ENCODE measurements at places on chromosomes 2 and 18. TPM values are rescaled to one million over a fixed set of nuclear protein-coding genes. Genes with fewer than 3 reads are reported as not detected.

GRCh38 chr2:41928526-41928925 lies 119.3 kb upstream of the PKDCC start:
- no peak for DNase-seq

GRCh38 chr18:35581898-35582641 lies 530 bp downstream of the GALNT1 start:
- no peak for DNase-seq

- peak; percentile 28 for DNase-seq
These were observed 16.7 kb downstream of the COLEC11 start for GRCh38 chr2:3611589-3611988.

DNA sequence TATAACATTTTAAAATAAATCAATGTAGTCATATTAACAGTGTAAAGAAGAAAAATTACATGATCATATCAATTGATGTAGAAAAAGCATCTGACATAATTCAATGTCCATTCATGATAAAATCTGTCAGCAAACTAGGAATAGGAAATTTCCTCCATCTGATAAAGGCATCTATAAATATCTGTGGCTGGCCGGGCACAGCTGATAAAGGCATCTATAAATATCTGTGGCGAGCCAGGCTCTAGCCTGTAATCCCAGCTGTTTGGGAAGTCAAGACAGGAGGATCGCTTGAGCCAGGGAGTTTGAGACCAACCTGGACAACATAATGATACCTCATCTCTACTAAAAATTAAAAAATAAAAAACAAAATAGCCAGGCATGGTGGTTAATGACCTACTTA lies 18.1 kb upstream of the RANBP2 start:
- no peak for DNase-seq

GRCh38 chr2:123958011-123958410 lies 67.1 kb upstream of the CNTNAP5 start:
- DNase-seq, result no peak

DNA sequence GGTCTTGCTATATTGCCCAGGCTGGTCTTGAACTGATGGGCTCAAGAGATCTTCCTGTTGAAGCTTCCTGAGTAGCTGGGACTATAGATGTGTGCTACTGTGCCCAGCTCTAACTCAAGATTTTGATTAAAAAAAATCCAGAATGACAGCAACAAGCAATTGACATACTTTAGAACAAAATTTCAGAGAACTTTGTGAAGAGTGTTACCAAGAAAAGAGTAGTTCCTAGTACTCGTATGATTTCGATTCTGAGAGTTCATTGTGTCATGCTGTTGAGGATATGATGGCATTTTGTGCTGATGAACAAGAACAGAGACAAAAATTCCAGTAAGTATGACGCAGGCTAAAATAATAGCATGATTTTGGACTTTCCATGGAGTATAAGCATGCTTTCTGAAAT lies 90.2 kb upstream of the TWSG1 start:
- DNase-seq, result no peak

GRCh38 chr2:220134756-220135534 lies 507.5 kb downstream of the SLC4A3 start:
- DNase-seq, result no peak

- DNase-seq, result no peak
These were observed 42.4 kb upstream of the MTIF2 start for GRCh38 chr2:55311444-55311870.

Gene UGT1A5
- total RNA-seq, result not detected

Gene TMEM17
- 1.7 TPM for total RNA-seq

Measured in sigmoid colon (tissue), 7 donors.